ENCODE measurements at places on chromosomes 11 and 22.

- no peak for DNase-seq
Measured at GRCh38 chr11:72617080-72617762, 57.0 kb downstream of the PDE2A start.

DNA sequence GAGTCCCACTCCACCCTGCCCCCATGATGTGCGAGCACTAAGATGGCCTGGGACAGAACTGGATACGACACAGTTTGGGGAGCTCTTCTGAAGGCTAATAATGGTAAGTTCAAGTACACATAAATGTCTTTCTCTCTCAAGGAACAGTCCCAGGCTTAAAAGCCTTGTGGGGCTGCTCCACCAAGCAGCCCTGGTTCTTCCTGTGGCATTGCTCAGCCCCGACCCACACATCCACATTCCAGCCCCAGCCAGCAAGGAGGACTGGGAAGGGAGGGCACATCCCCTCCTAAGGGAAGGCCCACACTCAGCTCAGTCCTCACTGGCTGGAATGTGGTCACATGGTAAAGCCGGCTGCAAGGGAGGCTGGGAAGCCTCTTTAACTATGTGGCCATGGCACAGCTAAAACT lies 13.3 kb upstream of the MB start:
- DNase-seq, result no peak

DNA sequence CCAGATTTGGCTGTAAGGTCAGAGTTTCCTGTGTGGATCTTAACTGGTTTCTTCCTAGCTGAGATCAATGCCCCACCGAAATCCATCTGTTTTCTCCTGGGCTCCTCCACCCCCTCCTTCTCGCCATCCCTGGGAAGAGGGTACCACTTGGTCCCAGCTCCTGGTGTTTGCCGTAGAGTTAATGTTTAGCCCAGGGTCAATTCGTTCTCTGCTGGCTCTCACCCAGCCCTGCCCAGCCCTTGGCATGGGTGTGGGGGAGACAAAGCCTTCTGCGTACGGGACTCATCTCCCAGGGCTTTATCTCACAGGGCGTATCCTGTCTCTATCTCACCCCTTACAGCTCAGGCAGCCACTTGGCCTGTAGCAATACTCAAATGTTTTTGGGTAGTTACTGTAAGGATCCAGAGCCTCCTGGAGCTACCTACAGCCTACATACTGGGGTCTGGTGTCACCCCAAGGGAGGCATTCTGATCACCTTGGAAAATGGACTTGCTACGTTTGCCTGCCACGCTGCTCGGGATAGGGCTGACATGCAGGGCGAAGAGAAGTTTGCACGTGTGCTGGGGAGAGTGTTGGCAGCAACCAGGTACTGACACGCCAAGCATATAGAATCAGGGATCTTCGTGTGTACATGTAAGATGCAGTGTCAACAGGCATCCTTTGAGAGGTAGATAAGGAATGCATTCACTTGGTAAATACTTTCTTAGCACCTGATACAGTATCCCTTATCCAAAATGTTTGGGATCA lies 66.1 kb downstream of the SCN3B start:
- no peak for DNase-seq

- no peak for DNase-seq
Measured at GRCh38 chr11:127627204-127627603, 626.6 kb upstream of the KIRREL3 start.
